Stimulated activated naive CD4-positive, alpha-beta T cell treated with Interleukin-2 at 50 U/mL for 16 hours (primary cell): ENCODE measurements at places on chromosomes 3 and 15.

DNA sequence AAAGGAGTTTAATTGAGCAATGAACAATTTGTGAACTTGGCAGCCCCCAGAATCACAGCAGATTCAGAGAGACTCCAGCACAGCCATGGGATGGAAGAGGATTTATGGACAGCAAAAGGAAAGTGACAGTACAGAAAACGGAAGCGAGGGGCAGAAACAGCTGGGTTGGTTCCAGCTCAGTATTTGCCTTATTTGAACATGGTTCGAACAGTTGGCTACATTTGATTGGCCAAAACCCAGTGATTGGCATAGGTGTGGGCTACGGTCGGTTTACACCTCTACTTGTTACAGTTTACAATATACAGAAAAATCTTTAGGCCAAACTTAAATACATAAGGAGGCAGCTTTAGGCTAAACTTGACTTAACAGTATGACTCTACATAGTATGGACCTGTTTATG lies 9.7 kb upstream of the MAP3K13 start:
- DNase-seq, result no peak

- no peak for DNase-seq
Measured at GRCh38 chr3:16260046-16260445, 4.7 kb downstream of the DPH3 start.

DNA sequence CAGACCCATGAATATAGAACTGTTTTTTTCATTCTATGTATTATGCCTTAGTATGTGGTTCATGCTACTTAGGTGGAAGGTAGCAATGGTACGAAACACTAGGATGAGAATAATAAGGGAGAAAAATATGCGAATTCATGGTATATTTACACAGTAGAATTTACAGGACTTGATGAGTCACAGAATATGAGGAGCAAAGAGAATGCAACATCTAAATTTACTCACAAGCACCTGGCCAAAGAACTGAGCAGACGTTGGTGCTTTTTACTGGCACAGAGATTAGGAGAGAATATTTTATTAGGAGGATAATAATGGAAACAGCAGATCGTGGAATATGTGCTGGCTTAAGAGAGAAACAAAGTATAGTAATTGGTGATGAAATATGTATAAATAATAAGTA lies 785.4 kb upstream of the ROBO1 start:
- no peak for DNase-seq

GRCh38 chr3:126135071-126135405 lies 45.3 kb downstream of the ALDH1L1 start:
- DNase-seq, result no peak

DNA sequence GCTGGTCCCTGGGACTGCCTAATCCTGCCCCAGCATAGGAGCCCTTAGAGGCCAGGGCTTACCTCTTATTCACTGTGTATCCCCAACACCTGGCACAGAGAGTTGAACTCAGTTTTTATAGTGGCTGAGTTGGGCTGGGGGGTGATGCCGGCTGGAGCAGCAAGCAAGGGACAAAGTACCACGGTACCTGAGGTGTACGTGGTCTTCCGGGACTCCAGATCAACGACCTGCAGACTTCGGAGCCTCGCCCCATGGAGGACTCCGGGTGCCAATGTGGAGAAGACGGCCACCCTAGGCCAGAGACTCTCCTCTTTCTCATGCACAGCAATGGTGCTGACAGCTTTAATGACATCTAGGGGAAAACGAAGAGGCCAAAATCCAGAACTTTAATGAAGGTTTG lies 8.1 kb downstream of the WDR73 start:
- DNase-seq, result no peak

DNA sequence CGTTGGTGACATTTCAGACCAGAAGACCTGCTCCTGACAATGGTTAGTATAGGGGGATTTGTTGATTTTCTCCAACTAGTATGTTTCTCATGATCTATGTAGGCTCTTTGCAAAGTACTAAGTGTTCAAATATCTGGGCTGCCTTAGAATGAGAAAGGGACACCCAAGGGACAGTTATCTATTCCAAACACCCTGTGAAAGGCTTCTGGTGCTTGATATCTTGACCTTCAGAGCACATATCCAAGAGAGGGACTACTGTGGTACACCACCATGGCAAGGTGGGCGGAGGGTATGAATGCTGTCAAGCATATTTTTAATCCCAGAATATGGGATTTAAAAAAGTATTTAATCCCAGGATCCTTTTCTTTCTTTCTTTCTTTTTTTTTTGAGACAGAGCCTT lies 1.1 kb downstream of the FANCD2OS start:
- DNase-seq, result no peak

DNA sequence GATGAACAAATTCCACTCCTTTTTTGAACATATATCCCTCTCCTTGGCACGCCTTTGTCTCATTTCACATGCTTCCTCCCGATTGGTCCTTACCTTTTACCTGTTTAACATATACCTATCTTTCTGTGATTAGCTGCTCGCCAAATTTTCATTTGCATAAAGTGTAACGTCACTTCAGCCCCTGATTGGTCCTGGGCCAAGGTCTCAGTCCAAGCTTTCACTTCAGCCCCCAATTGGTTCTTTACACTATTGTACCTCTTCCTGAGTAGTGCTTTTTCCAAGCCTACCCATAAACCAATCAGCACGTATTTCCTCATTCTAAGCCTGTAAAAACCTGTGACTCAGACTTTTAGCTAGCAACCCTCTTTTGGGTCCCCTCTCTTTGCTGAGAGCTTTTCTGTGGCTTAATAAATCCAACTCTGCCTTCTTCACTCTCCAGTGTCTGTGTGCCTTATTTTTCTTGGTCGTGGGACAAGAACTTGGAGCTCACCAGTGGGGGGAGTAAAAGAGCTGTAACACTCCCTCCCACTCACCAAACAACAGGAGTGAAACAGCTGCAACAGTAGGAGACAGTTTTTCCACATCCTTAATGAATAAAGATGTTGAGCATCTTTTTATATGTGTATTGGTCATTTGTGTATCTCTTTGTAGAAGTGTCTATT lies 584 bp upstream of the XCR1 start:
- no peak for DNase-seq

DNA sequence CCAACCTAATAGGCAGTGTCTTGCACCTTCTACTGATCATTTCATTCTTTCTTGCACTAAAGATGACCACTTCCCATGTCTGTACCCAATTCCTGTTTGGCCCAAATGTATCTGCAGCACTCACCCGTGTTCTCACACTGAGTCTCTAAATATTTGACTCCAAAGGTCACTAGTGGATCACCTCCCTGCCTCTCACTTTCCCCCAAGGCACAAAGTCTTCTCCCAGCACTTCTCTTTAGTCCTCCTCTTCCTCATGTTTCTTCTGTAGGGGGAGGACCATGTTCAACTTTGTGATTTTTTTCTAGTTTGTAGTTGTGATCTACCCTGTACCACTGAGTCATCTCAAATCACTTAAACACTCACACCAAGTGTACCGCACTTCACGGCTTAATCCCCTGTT lies 13.9 kb downstream of the NR1I2 start:
- no peak for DNase-seq

DNA sequence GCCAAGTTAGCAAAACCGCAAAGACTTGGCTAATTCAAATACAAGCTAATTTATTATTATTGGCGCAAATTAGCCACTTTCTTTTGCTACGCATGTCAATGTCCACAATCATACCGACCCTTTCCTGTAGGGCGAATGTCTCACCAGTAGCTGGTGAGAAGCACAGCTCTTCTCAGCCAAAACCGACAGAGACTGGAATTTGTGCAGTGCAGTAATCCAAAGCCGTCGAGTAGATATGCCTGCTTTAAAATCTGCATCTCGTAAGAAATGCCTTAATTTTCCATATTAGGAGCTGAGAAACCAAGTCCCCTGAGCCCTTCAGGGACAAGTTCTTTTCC lies 614 bp upstream of the MINDY2 start:
- no peak for DNase-seq

DNA sequence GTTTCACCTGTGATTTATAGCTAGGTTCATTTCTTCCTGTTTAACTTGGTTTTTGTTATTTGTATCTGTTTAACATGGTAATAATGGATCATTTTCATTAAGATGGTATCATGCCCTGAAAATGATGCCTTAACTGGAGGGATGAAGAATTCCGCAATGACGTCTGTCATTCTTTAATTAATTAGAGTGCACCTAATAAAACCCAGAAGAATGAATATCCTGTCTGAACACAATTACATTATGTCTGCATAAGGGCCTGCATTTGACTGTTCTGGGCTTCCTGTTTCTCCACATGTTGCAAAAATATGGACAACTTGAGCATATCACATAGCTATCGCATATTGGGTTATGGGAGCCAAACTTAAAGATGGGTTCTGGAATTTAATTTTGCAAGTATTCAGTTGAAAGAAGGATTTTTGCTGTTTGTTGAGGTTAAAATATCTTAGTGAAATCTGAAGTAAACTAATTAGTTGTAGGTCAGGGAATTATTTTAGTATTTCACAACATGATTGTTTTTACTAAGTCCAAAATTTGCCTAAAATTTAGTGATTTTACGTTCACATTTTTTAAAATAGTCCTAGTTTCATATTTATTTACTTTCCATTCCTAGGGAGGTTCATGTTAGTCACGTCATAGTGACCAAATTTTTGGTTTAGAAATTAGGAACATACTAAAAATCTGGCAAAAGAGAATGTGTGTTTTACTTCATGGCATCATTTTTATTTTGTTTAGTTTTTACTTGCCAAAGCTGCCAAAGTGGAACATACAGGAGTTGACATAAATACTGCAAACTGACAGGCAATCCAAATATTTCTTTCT lies 321.0 kb upstream of the TGFBR2 start:
- no peak for DNase-seq

DNA sequence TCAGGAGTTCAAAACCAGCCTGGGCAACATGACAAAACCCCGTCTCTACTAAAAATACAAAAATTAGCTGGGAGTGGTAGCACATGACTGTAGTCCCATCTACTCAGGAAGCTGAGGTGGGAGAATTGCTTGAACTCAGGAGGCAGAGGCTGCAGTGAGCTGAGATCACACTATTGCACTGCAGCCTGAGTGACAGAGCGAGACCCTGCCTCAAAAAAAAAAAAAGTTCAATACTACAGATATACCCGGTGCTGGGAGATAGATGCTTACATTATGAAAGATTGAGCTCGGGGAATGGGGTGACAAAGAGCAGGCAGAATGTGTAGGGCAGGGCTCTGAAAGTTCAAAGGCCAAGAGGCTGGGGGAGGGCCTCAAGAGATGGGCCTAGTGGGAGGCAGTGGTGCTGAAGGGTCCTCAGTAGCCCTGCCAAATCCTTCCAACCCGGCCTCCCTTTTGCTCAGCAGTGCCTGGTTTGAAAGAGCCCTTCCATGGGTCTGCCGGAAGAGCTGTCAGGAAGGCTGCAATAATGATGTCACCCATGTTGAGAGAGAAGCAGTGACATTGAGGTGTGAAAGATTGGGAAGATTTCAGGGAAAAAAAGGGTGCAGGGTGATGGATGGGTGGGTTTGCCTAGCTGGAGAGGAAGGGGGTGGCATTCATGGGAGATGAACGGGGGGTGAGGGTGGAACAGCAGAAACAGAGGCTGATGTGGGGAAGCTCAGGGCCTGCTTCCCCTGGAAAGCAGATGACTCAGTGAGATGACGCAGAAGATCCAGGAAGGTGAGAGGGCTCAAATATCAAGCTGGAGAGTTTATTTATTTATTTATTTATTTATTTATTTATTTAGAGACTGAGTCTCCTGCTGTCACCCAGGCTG lies 20.0 kb upstream of the IREB2 start:
- DNase-seq, result no peak

DNA sequence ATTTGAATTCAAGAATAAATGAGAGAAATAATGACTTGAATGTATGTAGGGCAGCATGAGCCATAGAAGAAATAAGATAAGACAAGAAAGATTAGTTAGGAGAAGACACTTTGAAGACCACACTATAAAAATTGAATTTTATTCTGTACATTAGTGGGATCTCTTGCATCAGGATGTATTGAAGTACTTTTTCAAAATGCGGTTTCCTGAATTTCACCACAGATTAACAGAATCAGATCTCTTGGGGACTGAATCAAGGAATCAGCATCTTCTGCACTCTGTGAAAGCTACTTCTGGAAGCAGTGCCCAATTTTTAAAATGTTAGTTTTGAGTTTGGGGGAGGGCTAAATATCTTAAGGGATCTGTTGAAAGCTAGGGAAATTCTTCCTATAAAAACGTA lies 763.9 kb upstream of the GOLIM4 start:
- DNase-seq, result no peak
